ENCODE measurements at places on chromosomes 5 and 9.

DNA sequence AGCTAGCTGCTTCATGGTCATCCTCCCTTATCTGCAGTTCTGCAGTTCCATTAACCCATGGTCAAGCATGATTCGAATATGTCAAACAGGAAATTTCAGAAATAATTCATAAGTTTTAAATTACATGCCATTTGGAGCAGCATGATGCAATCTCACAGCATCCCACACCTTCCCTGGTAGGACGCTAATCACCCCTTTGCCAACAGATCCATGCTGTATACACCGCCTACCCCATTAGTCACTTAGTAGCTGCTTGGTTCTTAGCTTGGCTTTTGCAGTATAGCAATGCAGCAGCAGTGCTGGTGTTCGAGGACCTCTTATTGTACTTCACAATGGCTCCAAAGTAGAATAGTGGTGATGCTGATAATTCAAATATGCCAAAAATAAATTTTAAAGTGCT lies 739.7 kb upstream of the CDH9 start:
- DNase-seq: no peak

DNA sequence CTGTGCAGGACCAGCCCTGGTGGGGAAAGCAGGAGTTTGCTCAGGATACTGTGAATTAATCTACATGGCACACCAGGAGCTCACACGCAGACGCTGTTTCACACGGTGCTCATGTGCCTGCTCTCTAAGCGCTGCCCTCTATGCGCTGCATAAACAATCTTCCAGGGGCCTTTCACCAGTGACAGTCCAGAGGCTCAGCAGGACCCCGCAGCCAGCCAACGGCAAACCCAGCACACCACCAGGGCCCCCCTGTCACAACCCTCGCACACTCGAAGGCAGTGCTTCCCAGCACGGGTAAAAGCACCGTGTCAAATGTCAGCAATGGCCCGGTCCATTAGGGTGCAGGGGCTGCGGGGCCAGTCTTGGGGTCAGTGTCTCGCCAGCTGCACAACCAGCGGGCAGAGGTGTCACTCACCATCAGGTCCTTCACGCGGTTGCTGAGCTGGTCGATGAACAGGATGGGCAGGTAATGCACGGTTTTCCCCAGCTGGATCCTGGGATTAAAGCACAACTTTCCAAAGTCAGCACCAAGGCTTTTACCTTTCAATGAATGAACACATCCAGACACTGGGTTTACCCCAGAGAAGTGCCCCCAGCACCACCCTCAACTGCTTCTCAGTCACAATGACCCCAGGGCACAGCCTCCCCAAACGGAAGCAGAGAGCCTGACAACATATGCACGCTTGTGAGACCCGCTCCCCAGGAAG lies 7.3 kb downstream of the CLPTM1L start:
- no peak for DNase-seq

DNA sequence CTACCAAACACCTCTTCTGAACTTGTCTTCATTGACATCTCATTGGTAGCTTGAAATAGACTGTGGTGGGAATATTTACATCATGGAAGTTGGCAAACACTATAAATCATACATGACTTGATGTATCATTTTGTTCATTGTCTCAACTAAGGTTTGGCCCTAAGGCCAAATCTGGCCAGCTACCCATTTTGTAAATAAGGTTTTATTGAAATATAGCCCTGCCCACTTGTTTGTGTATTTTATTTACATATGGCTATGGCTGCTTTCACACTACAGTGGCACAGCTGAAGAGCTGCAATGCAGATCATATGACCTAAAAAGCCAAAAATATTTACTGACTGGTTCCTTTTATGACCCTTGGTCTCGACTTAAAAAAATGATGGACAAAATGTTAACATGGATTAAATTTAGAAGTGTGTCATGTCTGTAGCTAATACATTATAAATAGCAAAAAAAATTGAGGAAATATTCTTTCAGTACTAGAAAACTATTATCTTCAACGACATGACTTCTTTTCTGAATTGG lies 22.1 kb downstream of the FAM240B start:
- no peak for DNase-seq

- DNase-seq: no peak
Measured at GRCh38 chr5:8290721-8291120, 421.8 kb downstream of the MTRR start.

GRCh38 chr9:128493424-128493823 lies 11.1 kb upstream of the GLE1 start:
- no peak for DNase-seq

DNA sequence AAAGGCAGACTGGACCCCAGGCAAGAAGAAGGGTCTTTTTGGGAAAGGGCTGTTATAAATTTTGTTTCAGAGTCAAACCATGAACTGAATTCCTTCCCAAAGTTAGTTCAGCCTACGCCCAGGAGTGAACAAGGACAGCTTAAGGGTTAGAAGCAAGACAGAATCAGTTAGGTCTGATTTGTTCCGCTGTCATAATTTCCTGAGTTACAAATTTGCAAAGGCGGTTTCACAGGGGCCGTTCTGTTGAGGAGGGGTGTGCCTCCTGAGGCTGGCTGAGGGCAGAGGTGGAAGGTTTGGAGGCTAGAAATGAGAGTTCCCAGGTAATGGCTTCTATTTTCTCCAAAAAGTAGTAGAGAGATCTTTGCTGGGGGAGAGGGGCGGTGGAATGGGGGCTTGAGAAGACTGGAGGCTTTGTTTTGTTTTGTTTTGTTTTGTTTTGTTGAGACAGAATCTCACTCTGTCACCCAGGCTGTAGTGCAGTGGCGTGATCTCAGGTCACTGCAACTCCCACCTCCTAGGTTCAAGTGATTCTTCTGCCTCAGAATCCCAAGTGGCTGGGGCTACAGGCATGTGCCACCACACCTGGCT lies 4.1 kb upstream of the CERCAM start:
- no peak for DNase-seq

- DNase-seq: no peak
Measured at GRCh38 chr9:37859043-37859442, 44.9 kb downstream of the SLC25A51 start.

- DNase-seq: no peak
Measured at GRCh38 chr5:66255714-66256113, 111.6 kb downstream of the SREK1 start.

DNA sequence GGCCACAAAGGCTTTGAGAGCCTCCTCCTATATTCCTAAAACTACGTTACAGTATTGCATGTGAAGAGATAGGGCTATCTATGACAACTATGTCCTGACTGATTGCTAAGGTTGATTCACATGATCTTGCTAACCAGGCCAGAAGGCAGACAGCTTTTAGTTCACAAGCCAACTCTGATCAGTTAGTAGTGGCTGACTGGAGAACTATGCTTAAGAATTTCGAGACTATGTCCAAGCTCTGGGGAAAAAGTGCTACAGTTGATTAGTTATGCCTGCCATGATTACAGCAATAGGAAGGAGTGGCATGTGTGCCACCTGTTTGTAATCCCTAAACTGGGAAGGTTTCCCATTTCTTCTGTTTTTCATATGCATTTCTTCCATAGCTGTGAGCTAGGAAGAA lies 223.4 kb downstream of the DOCK8 start:
- DNase-seq: no peak

- DNase-seq: no peak
Measured at GRCh38 chr9:73349476-73349875, 197.8 kb downstream of the ANXA1 start.

DNA sequence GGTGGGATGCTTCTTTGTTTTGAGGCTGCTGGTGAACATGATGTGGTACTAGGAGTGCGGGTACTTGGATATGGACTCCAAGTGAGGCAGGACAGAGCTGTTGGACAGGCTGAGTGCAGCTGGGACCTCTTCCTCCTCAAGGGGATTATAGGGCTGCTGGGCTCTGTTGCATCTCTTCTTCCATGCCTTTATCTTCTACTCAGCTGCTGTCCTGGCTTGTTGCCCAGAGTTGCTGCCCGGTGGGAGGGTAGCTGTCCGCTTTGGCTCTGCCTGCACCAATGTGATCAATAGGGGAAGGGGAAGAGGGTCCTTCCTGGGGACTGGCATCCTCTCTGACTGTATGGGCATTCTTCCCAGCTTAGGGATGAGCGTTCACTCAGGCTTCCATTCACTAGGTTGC lies 1217.9 kb upstream of the ACO1 start:
- DNase-seq: no peak

- no peak for DNase-seq
Measured at GRCh38 chr9:92971776-92972175, 24.5 kb downstream of the FGD3 start.

- DNase-seq: no peak
Measured at GRCh38 chr9:95095641-95096355, 221.7 kb downstream of the FANCC start.

DNA sequence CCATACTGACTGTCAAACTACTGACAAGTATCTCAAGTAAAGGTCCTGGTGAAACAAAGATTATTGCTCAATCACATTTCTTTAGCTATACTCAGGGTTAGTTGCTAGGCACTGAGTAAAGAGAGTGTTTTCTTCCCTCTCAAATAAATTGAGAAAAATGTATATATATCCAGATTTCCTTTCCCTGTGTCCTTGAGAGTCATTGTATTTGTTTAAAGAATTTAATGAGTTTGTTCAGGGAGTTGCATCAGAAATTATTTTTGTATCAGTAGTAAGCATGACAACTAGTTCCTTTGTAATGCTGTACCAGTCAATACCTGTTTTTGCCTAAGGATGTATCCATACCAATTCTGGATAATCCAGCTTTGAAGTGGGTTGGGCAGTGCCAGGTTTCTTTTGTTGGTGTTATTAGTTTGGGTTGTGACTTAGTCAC lies 3.2 kb upstream of the ANKHD1 start:
- no peak for DNase-seq

GRCh38 chr5:124474528-124475215 lies 271.8 kb downstream of the ZNF608 start:
- no peak for DNase-seq

DNA sequence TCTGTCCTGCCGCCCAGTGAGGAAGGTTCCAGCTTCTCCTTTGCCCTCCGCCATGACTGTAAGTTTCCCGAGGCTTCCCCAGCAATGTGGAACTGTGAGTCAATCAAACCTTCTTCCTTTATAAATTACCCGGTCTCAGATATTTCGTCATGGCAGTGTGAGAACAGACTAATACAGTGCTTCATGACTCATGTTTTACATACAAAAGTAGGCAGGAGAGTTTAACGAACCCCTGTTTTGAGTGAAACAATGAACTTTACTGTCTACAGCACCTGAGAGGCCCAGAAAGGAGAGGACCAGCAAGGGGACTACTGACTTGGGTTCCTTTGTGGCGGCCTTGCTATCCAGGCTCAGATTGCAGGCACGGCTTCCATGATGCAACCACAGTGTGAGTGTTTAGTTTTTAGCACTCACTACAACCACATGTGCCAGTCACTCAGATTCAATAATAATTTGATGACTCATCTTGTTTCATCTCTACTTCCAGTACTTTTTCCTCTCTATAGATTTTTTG lies 139.1 kb upstream of the CLINT1 start:
- no peak for DNase-seq

DNA sequence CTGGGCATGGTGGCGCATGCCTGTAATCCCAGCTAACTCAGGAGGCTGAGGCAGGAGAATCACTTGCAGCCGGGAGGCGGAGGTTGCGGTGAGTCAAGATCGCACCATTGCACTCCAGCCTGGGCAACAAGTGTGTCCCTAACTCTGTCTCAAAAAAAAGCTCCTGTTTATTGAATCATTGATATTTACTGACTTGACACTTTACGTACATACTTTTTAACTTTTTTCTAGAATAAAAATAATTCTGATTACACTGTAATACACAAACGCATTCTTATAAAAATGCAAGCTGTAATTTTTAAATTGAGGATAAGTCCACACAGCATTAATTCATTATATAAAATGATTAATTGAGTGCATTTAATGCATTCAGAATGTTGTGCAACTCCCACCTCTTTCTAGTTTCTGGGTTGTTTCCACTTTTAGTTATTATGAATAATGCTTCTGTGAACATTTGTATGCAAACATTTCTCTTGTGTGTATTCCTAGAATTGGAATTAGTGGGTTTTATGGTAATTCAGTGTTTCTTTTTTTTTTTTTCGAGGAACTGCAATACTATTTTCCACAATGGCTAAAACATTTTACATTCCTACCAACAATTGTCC lies 15.7 kb downstream of the ERCC6L2 start:
- no peak for DNase-seq

Data from CD4-positive, alpha-beta memory T cell (primary cell).